Activated CD4-positive, alpha-beta memory T cell treated with anti-CD3 and anti-CD28 coated beads, Interleukin-2, amount 10 ng/mL, durations not matched to agents 7 days and 5 days (primary cell): ENCODE measurements at places on chromosomes 13 and 19.

- no peak for DNase-seq
Observed at GRCh38 chr19:47253467-47253881, 2.9 kb upstream of the CCDC9 start.

GRCh38 chr13:109331898-109332297, 454.5 kb downstream of the IRS2 start:
- no peak for DNase-seq

DNA sequence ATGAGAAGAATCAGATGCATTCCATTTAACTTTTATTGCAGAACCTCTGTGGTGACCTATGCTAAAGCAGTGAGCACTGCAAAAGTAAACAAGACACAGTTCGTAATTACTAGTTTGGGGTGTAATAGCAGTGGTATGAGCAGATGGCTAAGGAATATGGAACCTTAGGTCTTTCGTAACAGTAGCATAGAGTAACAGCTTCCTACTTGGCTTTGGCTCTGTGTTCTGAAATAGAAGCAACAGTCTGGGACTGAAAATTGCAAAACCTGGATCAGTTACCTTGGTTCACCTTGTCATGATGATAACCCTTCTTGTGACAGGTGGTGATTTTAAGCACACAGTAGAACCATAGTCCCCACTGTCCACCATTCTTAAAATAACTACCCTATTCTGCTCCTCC, 303.4 kb downstream of the GPC6 start:
- DNase-seq: no peak

DNA sequence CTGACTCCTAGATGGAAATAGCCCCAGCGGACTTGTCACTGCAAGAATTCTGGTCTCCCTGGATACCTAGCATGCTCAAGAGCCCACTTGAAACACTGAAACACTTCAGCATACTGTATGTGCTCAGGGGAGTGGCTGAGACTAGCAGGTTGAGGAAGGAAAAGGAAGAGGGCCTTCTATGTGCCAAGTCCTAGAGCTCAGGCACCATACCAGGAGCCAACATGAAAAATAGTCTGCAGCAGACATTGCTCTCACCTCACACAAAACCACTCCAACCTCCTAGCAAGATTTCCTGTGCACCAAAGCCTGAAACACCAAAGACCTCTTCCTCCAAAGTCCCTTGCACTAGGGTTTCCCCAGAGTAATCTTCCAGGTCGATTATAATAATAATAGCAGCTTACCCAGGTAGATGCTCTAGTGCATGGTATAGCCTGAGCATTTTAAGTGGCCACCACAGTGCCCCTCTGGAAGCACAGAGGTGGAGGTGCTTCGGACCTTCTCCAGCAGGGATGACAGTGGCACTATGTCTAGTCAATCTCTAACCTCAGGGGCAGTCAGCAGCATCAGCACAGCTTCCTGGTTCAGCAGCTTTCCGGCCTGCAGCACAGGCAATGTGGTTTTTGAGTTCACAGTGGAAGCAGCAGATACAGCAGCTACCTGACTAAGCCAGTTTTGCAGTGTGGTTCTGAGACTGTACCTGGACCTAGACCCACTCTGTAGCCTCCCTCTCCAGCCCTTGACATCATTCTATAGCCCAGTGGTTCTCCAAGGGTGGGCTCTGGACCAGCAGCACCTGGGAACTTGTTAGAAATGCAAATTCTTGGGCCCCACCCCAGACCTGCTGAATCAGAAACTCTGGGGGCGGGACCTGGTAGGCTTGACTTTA, 45.6 kb upstream of the UBE2L5 start:
- peak; percentile 86 for DNase-seq

DNA sequence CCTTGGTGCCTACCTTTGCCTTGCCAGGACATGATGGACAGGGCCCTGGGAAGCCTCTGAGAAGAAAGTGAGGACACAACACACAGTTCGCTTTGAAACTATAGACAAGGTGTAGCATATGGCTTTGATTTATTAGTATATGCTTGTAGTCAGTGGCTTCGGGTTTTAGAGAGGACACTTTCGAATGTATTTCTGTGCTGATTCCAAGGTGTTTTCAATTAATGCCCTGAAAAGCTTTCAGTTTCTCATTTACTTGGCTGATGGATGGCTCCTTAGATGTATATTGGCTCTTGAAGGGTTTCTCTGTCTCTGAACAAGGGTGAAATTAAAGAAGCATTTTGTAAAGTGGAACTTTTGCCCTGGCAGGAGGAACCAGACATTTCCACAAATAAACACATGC, 106.9 kb downstream of the POSTN start:
- no peak for DNase-seq

GRCh38 chr19:53813996-53814395, 10.1 kb downstream of the NLRP12 start:
- DNase-seq: no peak

DNA sequence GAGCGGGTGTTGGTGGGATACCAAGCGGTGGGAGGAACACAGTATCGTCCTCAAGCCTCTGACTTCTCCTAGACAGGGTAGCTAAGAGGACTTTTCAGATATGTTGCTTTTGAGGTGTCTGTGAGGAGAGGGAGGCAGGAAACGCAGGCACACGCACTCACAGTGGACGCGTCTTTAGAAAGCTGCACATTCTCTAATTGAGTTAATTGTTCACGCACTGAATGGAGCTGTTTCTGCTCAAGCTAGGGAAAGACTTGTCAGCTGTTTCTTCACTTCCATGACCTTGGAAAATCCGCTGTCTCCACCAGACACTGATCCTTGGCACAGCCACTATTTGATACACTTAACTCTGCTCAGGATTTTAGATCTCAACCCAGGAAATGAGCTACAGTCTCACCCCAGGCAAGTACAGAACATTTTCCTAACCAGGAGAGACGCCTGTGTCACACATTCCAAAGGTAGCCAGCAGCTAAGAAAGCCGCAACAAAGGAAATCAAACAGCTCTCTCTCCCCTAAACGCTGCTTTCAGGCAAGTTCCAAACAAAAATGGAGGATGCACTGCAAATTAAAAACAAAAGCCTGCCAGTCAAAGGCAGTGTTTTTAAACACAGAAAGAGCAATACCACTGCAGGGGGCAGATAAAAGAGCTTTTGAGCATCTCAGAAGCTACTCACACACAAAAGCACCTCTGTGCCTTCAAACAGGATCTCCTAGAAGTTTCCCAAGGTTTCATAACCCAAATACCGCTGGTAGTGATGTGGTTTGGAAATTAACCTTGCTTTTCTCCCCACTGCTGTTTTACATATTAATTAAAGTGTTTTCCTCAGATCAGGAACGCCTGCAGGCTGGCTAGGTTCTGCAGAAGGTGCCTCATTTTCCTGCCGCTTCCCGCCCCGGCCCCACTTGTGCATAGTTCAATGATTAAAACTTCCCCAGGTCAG, 57.3 kb downstream of the IRS2 start:
- no peak for DNase-seq

DNA sequence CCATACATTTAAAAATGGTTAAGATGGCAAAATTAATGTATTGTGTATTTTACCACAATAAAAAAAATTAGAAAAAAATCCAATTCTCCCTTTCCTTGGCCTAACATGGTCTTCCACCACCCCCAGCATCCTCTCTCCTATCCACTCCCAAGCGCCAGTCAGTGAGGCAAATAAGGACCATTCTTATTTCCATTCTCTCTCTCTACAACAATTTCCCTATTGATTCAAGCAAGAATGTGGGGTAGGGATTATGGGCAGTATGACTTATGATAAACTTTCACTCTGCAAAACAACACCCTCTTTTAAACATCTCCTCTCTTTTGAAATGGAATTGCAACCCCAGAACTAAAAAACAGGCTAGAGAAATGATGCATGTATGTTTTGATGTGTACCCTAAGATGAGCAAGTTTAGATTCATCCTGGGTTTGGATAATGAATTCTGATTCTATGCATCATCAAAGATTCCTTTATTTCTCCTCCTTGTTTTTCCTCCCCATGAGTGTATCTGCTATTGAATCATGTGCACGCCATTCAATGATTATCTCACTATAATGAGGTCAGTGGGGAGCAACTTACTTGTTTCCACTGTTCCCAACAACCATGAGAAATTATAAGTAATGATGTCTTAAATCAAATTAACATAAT, 3.5 kb downstream of the STARD13 start:
- no peak for DNase-seq

DNA sequence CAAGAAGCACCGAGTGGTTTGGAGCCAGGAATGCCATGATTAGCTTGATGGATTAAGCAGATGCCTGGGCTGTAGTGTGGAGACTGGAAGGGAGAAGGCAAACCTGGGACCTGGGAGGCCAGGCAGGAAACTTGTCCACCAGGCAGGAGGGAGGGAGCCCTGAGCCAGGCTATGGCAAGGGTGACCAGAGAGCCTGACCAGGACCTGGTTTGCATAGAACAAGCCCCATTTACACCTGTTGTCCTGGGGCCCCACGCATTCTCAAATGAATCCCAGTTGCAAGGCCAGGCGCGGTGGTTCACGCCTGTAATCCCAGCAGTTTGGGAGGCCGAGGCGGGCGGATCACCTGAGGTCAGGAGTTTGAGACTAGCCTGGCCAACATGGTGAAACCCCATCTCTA, 50.2 kb upstream of the LATS2 start:
- no peak for DNase-seq

DNA sequence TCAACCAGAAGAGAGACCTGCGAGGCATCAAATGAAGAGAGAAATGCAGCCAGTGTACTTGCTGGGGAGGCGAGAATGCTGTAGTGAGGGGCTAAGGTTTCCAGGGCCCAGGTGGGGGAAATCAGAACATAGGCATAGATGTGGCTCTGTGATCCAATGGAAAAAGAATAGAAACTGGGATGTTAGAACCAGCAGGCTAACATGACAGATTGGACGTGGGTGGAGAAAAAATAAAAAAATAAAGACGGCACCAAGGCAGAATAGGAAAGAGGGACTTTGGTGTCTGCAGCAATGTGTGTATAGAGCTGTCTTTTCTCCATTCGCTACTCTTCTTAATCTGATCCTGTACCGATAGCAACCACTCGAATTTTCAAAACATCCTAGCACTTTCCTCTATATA, 381.0 kb upstream of the NBEA start:
- DNase-seq: no peak

DNA sequence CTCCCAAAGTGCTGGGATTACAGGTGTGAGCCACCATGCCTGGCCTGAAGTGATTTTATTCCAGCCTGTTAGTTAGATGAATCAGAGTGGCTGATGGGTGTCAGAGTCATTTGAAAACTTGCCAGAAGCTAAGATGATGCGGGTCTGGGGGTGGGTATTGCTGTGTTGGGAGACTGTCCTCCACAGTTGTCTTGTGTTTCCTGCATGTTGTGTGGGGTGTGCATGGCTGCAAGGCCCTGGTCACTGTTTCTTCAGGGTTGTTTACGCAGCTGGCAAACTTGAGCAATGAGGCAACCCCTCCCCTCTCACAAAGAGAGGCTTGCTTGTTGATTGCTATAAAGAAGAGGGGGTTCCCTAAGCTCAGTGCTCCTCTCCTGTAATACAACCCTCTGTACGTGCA, 71.8 kb downstream of the TRPM4 start:
- DNase-seq: no peak

DNA sequence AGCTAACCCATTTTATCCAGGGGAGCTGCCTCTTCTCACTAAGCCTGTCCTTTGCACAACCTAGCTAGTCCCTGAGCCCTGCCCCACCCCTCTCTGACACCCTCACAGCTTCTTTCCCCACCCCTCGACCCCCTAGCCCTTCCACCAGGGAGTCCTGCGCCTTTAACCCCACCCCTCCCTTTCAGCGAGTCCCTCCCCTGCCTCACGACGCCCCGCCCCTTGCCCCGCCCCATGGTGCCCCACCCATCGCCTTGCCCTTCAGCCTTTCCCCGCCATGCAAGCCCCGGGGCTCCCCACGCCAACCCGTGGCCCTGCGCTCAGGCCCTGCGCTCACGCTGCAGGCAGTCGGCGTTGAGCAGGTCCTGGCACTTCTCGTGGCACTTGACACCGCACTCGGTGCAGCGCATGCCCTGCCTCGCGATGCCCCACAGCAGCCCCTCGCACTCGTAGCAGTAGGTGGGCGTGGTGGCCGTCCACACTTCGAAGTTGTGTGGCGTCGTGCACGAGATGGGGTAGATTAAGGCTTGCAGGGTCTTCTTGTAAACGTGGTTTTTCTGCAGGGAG, 40.0 kb downstream of the UNC13A start:
- DNase-seq: no peak

DNA sequence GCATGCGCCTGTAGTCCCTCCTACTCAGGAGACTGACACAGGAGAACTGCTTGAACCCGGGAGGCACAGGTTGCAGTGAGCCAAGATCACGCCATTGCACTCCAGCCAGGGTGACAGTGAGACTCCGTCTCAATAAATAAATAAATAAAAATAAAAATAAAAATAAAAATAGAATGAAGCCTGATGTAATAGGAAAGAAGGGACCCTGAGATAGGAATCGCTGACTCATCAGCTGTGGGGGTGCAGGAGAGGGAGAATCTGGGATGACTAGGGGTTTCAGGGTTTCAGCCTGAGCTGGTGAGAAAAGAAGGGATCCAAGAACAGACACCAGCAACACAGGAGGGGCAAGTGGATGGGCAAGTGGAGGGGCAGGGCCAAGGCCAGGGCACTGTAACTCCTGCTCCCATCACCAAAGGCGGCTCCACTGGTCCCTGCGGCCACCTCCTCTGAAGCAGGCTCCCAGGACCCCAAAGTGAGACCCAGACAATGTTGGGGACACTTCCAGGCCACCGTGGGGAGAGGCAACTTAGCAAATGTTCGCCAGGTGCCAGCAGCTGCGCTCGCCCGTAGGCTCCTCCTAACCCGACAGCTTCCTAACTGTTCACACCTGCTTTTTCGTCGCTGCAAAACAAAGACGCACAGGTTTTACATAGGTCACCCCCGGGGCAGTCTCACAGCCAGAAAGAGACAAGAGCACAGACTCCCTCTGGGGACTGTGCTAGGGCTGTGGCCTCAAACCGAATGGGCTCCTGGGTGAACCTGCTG, 1.2 kb downstream of the HAUS8 start:
- DNase-seq: peak; percentile 19

DNA sequence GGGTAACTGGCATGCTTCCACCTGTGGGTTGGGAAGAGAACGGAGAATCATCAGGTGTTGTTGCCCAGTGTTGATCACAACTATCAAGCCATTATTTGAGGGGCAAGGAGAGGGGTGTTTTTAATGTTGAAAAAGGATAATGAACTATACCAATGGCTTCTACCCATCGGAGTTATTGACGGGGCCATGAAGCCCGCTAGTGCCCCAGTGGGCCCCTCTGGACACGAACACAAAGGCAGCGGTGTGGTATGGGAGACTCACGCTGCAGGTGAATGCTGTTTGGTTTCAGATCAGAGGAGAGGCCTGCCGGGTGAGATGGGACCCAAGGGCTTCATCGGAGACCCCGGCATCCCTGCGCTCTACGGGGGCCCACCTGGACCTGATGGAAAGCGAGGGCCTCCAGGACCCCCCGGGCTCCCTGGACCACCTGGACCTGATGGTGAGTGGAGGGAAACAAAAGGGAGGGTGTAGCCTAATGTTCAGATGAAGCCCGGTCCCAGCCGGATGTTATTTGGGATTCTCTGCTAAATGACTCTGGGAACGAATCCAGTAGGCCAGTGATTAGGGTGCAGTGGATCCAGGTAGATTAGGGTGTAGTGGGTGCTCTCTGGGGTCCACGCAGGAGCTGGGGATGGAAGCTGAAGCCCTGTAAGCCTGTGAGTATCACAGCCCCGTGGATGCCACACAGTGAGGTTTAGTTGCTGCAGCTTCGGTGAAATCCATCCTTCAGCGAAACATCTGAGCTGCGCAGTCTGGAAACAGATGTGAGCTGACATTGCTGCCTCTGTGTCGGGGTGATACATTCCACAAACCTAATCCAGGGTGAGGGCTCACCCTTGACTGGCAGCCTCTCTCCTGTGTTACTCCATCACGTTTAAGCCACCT, 111.3 kb downstream of the RAB20 start:
- DNase-seq: no peak

- DNase-seq: no peak
Observed at GRCh38 chr19:8044018-8044417, 8.5 kb upstream of the CCL25 start.
